Panc1 (cell line): ENCODE measurements at places on chromosomes 16 and 17.

- H3K27ac ChIP-seq = peak overlapping the region; percentile 60
- no peak overlapping the region for H3K4me3 ChIP-seq
- H3K36me3 ChIP-seq = no peaks in the 10 kb centered on the region; the same call in 1 of the 2 replicates
- peaks cover 41% of the 10 kb centered on the region for H3K4me1 ChIP-seq
These were observed 5.7 kb downstream of the TRIM47 start for GRCh38 chr17:75872434-75873351.

GRCh38 chr16:72404299-72404698 lies 232.3 kb upstream of the PMFBP1 start:
- DNase-seq = no peak
- H3K4me1 ChIP-seq = no peaks in the 10 kb centered on the region
- H3K4me3 ChIP-seq = no peak overlapping the region
- H3K27ac ChIP-seq = no peak overlapping the region

GRCh38 chr17:48506246-48506645 lies 24.6 kb downstream of the HOXB1 start:
- H3K36me3 ChIP-seq = no peaks in the 10 kb centered on the region
- H3K4me3 ChIP-seq = no peak overlapping the region
- H3K27ac ChIP-seq = no peak overlapping the region
- H3K27me3 ChIP-seq = no peaks in the 10 kb centered on the region
- DNase-seq = no peak
- H3K4me1 ChIP-seq = peaks cover 4% of the 10 kb centered on the region; the same call in 1 of the 2 replicates

DNA sequence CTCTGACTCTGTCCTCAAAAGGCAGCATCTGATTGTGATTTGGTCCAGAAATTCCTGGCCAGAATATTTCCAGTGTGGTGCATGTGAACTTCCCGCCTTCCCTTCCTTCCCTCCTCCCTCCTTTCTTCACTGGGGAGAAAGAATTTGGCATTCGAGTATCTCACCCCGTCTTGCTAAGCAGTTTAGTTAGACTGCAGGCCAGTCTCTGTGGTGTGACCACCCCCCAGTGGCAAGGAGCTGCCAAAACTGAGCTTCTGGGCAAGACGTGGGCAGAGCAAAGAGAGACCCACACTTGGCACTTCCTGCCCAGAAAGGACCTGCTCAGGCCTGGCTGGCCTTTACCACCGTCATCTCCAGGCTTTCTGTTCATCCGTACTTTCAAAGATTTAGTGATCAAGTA lies 36.4 kb downstream of the SNX20 start:
- no peak overlapping the region for H3K27ac ChIP-seq
- DNase-seq = no peak
- H3K27me3 ChIP-seq = peaks cover 2% of the 10 kb centered on the region
- no peaks in the 10 kb centered on the region for H3K4me1 ChIP-seq
- H3K4me3 ChIP-seq = no peak overlapping the region

DNA sequence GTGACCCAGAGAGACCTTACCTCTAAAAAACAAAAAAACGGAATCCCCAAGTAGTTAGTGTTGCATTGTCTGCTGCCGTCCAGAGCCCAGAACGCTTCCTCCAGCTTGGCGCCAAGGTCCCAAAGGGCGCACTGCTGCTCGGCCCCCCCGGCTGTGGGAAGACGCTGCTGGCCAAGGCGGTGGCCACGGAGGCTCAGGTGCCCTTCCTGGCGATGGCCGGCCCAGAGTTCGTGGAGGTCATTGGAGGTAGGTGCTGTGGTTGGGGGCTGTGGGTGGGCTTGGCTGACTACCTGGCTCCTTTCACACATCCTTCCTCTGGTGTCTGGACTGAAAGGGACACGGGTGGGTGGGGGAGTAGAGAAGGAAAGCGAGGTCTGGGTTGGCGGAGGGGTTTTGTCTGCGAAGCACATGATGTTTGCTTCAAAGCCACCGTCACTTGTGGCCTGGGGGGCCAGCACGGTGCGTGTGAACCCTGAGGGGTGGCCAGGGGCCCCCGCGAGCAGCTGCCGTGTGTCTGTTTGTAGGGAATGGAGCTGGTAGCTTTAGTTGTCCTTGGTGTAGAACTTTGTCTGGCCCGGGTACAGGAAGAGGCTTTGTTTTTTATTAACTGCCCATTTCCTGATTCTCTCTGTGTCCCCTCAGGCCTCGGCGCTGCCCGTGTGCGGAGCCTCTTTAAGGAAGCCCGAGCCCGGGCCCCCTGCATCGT lies 23.8 kb downstream of the SPG7 start:
- no peak overlapping the region for H3K4me3 ChIP-seq
- no peaks in the 10 kb centered on the region for H3K27me3 ChIP-seq
- H3K4me1 ChIP-seq = no peaks in the 10 kb centered on the region
- DNase-seq = no peak
- peaks cover 7% of the 10 kb centered on the region for H3K36me3 ChIP-seq
- no peak overlapping the region for H3K27ac ChIP-seq
